ENCODE measurements at places on chromosomes 7 and 10. TPM values are rescaled to one million over a fixed set of nuclear protein-coding genes. Genes with fewer than 3 reads are reported as not detected.

GRCh38 chr7:122055073-122055472 is 89.0 kb downstream of the AASS start:
- no peak overlapping the region for H3K4me3 ChIP-seq
- no peaks in the 10 kb centered on the region for H3K36me3 ChIP-seq
- H3K27me3 ChIP-seq, result no peaks in the 10 kb centered on the region
- H3K4me1 ChIP-seq, result no peaks in the 10 kb centered on the region
- H3K27ac ChIP-seq, result no peak overlapping the region

DNA sequence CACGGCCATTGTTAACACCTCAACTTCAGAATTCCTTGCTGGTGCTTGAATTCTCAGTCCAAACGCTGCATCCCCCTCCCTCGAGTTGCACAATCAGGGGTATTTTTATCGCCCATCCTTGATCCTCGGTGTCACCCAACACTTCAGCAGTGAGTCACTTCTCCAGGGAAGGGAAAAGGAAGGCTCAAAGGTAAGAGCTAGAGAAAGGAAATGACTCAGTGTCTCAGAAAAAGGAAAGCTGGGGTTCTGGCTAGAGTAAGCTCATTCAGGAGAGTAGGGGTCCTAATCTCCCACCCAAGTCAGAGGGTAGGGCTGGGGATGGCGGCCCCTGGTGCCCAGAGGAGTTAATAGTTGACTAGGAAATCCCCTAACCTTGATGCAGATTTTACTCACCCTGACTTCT is 39.8 kb upstream of the TRIM8 start:
- H3K27ac ChIP-seq, result peak overlapping the region; percentile 49
- H3K27me3 ChIP-seq, result no peaks in the 10 kb centered on the region
- no peak for DNase-seq
- H3K4me3 ChIP-seq, result no peak overlapping the region
- peaks cover 62% of the 10 kb centered on the region for H3K4me1 ChIP-seq

DNA sequence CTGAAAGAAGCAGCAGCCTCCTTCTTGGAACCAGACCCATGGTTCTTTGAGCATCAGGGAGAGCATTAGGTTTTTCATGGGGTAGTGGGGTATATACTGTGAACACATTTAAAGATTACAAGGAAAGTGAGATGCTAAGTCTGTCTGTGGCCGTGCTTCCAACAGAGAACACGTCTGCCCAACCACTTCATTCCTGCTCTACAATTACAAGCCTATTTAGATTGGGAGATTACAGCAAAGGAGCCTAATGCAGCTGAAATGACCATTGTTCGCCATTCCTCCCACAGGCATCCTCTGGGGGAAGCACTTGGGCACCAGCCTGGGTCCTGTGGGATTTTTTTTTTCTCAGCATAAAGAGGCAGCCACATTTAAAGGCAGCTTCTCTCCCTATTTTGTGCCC is 536.4 kb downstream of the XPNPEP1 start:
- no peak for DNase-seq
- H3K27ac ChIP-seq, result no peak overlapping the region

GRCh38 chr10:17872191-17873091 is 63.3 kb downstream of the MRC1 start:
- H3K4me1 ChIP-seq, result no peaks in the 10 kb centered on the region
- no peaks in the 10 kb centered on the region for H3K36me3 ChIP-seq
- no peak overlapping the region for H3K27ac ChIP-seq
- no peak overlapping the region for H3K4me3 ChIP-seq
- no peaks in the 10 kb centered on the region for H3K27me3 ChIP-seq

DNA sequence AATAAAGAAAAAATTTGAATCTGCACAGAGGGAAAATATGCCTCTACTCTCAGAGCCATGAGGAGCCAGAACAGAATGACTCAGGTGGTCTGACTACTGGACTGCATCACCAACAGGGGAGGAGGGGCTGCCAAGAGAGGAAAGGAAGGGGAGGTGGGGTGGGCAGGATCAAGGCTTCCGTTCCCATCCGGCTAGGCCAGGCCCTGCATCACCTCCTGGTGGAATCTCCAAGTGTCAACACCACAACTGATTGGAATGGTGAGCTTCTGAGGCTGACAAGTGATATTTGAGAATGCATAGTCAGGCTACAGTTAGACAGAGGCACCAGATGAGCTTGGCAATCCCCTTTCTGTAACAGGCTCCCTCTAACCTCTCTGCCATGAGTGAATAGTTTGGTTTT is 10.4 kb upstream of the GPR26 start:
- H3K27me3 ChIP-seq, result no peaks in the 10 kb centered on the region
- no peaks in the 10 kb centered on the region for H3K4me1 ChIP-seq
- no peak overlapping the region for H3K27ac ChIP-seq
- H3K36me3 ChIP-seq, result no peaks in the 10 kb centered on the region
- DNase-seq, result no peak

DNA sequence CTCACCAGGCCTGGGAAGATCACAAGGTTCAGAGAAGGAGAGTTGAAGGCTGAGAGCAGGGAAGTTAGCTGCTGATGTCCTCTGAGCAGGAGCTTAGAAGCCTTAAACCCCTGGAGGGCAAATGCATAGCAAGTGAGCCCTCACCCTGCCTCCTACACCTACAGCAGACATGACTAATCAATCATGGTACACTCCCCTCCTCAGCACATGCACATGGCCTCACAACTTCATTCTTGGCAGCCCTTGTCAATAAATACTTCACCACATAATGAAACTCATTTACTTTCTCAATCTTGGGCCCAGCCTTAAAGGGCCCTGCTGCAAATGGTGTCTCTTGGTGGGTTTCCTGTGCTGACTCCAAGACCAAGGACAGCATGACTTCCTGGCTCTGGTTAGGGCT is 12.9 kb downstream of the MMRN2 start:
- H3K4me1 ChIP-seq, result peaks cover 14% of the 10 kb centered on the region
- H3K27me3 ChIP-seq, result no peaks in the 10 kb centered on the region
- H3K36me3 ChIP-seq, result peaks cover 9% of the 10 kb centered on the region
- no peak overlapping the region for H3K4me3 ChIP-seq

- peaks cover 10% of the 10 kb centered on the region for H3K27me3 ChIP-seq
- H3K27ac ChIP-seq, result no peak overlapping the region
- no peak for DNase-seq
- H3K36me3 ChIP-seq, result no peaks in the 10 kb centered on the region
These were observed 151.6 kb upstream of the UNC5B start for GRCh38 chr10:71060476-71061426.

DNA sequence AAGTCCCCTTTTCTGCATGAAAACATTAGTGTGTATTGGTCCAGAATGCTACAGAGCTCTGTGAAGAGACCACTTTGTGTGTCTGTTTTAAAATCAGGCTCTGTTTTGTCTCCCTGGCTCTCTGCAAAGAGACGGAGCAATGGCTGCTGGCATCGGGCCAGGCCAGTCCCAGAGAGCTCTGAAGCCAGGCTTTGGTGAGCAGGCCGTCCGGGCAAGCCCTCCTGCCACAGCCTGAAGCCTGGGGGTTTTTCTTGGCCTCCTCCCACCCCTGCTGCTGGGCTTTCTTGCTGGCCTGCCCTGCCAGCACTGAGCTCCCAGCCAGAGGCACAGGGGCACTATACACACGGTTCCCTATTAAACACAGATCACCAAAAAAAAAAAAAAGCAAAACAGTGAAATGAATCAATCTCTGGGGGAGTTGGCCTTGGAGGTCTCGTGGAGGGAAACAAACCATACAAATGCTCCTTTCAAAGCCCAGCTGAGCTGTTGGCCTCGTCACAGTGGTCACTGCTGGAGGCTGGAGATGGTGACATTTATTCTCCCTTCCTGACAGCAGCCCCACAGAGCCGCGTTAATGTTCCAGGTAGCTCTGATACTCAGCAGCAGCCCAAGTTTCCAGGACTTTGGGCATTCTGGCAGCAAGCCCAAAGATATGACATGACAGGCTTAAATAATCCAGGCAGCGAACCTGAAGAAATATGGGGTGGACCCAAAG is 237.2 kb downstream of the TCF7L2 start:
- H3K27me3 ChIP-seq, result no peaks in the 10 kb centered on the region
- H3K4me3 ChIP-seq, result no peak overlapping the region
- DNase-seq, result no peak
- no peak overlapping the region for H3K27ac ChIP-seq
- no peaks in the 10 kb centered on the region for H3K36me3 ChIP-seq
- no peaks in the 10 kb centered on the region for H3K4me1 ChIP-seq

GRCh38 chr7:80591654-80592053 is 46.8 kb upstream of the CD36 start:
- no peaks in the 10 kb centered on the region for H3K36me3 ChIP-seq
- DNase-seq, result no peak
- no peaks in the 10 kb centered on the region for H3K27me3 ChIP-seq
- peaks cover 15% of the 10 kb centered on the region for H3K4me1 ChIP-seq

GRCh38 chr10:51643734-51644133 is 55.7 kb downstream of the CSTF2T start:
- no peak overlapping the region for H3K4me3 ChIP-seq
- H3K36me3 ChIP-seq, result no peaks in the 10 kb centered on the region
- no peak overlapping the region for H3K27ac ChIP-seq
- no peak for DNase-seq
- no peaks in the 10 kb centered on the region for H3K4me1 ChIP-seq

- no peak overlapping the region for H3K4me3 ChIP-seq
- no peak for DNase-seq
- H3K4me1 ChIP-seq, result no peaks in the 10 kb centered on the region
These were observed 6.8 kb downstream of the AEBP1 start for GRCh38 chr7:44110719-44111635.

DNA sequence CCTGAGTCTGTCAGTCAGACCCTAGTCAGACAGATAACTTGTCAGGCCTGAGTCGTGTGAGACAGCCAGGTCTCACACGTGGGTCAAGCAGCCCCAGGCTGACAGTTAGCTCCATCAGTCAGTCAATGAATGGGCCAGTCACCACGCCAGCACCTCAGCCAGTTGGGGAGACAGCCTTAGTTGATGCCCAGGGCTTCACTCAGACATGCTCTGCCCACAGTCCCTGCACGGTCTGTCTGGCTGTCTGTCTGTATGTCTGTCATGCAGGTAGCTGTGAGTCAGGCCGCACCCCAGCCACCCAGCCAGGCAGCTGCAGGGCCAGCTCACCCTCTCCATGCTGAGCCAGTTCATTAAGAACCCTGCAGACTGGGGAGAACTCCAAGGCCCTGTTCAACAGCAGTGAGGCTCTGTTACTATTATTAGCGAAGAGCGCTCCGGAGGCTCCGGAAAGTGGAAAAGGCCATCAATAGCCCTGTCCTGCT is 141.1 kb upstream of the PCBD1 start:
- no peaks in the 10 kb centered on the region for H3K27me3 ChIP-seq
- no peaks in the 10 kb centered on the region for H3K36me3 ChIP-seq
- no peak overlapping the region for H3K27ac ChIP-seq
- DNase-seq, result no peak

DNA sequence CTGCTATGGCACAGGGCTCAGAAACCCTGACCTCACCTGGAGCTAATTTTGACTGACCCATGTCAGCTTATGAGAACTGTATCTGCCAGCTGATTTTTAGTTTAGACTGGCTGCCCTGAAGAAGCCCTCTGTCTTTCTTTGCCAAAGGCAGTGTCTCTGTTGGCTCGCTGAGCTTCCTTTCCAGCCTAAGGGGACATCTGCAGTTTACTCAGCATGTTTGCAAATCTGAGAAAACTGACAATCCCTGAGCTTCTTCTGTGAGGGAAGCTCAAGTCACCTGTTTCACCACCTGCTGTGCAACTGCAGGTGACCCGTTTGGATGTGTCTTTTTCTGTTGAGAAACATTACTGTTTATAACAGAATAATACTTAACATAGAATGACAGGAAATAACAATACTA is 46.0 kb downstream of the PRKAR2B start:
- DNase-seq, result no peak
- H3K4me1 ChIP-seq, result peaks cover 6% of the 10 kb centered on the region
- H3K36me3 ChIP-seq, result no peaks in the 10 kb centered on the region
- H3K4me3 ChIP-seq, result no peak overlapping the region

KIAA1549 gene
- 5.3 TPM for total RNA-seq

HMX3 gene
- total RNA-seq, result not detected

HTR5A gene
- not detected for total RNA-seq

ZNF425 gene
- 1.2 TPM for total RNA-seq

HMX2 gene
- not detected for total RNA-seq

TMEM225B gene
- total RNA-seq, result 0.30 TPM

ZNF853 gene
- total RNA-seq, result 4.4 TPM

ABCB1 gene
- total RNA-seq, result 4.3 TPM
